ENCODE measurements at places on chromosomes 7 and 10. TPM values are rescaled to one million over a fixed set of nuclear protein-coding genes. Genes with fewer than 3 reads are reported as not detected.

DNA sequence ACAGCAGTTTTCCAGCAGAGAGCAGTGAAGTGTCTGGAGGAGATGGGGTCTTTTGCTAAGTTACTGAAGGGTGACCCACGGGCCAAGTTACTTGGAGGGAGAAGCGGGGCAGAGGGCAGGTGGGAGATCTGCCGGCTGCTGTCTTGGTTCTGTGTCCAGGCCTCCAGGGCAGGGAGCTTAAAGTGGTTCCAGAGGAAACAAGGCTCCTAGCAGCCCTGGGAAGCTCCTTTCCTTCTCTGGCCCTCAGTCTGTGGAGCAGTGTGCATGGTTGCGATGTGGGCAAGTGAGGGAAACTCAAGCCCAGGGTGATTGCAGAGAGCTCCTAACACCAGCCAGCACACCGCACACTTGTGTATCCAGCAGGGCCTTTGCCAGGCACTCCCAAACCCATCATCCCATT, 6.3 kb downstream of the GHRHR start:
- DNase-seq, result no peak

GRCh38 chr7:107691716-107692115, 31.1 kb downstream of the SLC26A4 start:
- DNase-seq, result no peak

DNA sequence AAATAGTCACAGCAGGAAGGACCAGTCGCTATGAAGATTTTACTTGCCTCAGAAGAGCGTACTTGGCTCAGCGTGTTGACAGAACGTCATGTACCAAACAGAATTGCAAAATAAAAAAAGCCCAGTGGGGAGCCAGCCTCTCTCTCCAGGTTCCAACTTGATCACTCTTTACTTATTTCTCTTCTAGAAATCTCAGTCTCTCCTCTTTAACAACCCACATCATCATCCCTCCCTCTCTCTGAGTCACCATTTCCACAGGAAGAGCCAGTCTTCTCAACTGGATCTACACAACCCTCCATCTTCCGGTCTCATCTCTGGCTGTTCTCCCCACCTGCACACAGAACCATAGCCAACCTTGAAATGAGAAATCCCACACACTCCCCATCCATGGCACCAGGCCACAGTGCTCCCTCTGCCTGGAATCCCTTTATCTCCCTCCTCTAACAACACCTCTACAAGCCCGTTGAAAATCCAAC, 718.3 kb downstream of the GRID1 start:
- DNase-seq, result no peak

Gene ANXA8
- total RNA-seq, result not detected

DNA sequence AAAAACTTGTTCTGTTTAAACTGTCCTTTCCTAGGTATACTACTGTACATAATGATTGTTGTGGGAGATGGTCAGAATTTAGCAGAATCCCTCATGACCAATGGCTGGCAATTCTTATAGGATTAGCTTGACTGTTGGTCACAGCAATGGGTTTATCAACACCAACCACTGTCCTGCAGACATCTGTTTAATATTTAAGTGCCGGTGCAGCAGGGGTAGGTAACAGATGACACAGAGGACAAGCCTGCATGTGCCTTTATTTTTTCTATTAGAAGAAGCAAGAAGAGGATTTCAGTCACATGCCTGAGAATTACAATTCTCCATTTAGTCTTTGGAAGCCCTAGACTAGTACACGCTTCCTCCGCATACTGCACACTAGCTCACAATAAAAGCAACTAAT, 48.4 kb downstream of the CCDC6 start:
- no peak for DNase-seq

Gene DNMBP
- 19.0 TPM for total RNA-seq

Gene CYP26A1
- total RNA-seq, result 0.76 TPM

Gene MINDY4
- 18.8 TPM for total RNA-seq

Gene ZNF804B
- total RNA-seq, result not detected

GRCh38 chr7:55571511-55572377, 558 bp downstream of the VOPP1 start:
- peak; percentile 41 for DNase-seq

GRCh38 chr10:110643035-110643652, 992 bp upstream of the RBM20 start:
- no peak for DNase-seq

DNA sequence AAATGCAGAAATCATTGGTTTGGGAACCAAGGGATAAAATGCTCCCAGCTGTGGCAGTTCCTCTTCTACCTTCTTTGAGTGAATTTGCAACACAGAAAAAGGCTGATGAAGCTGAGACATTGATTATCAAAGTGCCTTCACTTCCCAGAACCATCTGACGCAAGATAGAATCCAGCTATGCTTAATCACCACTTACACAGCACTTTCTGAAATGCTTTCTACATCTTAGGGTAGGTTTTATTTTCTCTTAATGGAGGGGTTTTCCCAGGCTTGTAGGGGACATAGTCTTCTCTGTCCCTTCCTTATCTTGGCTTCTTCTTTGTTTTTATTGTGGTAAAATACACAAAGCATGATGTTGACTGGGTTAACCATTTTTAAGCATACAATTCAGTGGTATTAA, 332.6 kb upstream of the ZNF32 start:
- DNase-seq, result no peak

- DNase-seq, result no peak
Observed at GRCh38 chr10:71523756-71524155, 127.0 kb downstream of the CDH23 start.

DNA sequence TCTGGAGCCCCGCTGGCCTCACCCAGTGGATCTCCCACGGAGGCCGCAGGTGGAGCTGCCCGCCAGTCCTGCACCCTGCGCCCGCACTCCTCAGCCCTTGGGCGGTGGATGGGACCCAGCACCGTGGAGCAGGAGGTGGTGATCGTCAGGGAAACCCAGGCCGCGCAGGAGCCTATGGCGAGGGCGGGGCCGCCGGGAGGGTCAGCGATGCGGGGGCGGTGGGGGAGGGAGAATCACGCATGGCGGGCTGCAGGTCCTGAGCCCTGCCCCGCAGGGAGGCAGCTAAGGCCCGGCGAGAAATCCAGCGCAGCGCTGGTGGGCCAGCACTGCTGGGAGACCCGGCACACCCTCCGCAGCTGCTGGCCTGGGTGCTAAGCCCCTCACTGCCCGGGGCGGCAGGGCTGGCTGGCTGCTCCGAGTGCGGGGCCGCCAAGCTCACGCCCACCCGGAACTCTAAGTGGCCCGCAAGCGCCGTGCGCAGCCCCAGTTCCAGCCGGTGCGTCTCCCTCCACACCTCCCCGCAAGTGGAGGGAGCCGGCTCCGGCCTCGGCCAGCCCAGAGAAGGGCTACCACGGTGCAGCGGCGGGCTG, 524.8 kb upstream of the TPK1 start:
- DNase-seq, result no peak

DNA sequence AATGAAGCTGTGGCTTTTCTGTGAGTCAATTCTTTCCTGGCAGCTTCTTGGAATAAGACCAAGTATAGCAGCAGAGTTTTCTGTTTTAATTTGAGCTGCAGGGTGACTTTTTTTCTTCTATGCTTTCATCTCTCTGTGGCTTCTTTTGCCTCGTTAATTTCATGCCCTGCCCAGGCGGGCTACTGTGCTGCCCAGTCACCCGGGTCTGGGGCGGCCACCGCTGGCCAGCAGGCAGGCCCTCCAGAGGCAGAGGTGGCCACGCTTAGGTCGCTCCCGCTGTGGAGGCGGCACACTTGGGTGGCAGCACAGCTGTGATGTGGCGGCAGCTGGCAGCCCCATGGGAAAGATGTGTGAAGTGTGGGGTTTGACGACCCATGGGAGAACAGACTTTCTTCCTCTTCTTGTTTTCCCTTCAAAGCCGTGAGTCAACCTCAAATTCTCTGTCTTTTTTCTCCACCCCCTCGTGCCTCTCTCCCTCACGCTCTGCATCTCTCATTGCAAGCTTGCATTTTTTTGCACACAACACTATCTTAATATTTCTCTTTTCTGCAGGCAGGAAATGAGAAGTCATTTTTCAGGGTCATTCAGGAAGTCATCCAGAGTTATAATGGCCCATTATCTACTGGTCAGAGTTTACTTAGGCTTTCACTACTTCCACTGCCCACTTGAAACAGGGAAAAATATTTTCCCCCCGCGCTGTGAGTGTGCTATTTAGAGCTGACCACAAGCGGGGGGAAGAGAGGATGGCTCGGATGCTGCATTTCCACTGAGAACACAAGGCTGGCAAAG, 67.8 kb downstream of the EGFR start:
- no peak for DNase-seq

DNA sequence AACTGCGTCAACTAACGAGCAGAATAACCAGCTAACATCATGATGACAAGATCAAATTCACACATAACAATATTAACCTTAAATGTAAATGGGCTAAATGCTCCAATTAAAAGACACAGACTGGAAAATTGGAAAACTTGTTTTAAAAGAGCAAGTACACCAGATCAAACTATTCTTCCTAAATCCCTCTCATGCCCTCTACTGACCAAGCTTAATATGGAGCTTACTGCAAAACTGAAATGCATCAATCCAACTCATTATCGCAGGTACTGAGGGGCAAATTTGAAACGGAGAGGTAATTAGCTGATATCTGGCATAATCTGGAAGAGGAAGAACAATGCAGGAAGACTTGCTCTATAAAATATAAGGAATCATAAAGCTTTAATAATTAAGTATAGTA, 1223.8 kb downstream of the NXPH1 start:
- no peak for DNase-seq

DNA sequence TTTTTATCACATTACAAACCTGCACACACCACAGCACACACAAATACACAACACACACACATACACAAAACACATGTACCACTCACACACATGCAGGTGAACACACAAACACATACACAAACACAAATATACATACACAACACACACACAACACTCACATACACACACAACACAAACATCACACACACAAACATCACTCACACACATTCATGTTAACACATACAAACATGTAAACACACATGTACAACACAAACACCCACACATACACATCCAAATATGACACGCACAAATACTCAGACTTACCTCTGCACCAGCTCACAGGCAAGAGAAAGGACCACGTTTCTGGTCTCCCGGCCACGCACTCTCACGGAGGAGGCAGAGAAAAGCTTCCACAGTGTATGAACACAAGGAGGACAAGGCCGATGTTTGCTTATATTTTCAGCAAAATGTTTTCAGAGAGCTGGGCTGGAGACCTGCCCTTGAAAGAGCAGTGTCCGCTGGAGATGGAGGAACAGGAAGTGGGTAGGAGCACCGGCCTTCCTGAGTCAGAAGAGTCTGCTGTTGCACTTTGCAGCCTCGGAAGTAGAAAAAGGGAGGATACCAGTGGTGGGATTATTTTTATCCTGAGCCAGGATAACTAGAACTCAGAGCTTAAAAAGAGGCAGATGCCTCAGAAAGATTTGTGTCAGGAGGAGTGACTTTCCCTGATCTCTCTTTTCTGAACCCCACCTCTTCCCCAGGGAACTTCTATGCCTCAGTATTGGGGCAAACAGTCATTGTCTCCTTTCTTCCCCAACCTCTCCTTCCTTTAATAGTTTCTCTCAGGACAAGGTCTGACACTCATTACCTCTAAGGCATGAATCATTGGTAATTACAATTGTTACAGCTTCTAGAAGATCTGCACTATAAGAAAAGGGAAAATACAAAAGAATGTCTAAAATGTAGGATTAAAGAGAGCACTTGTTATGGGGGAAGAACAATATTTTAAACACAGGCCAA, at the start of gene GIMAP6:
TSS of gene GIMAP6 (minus strand) at position 520 of the 999 bp plus-strand sequence. CDS start 2,243 bp downstream, outside the sequence.
- no peak for DNase-seq

Gene MCU
- 35.8 TPM for total RNA-seq

DNA sequence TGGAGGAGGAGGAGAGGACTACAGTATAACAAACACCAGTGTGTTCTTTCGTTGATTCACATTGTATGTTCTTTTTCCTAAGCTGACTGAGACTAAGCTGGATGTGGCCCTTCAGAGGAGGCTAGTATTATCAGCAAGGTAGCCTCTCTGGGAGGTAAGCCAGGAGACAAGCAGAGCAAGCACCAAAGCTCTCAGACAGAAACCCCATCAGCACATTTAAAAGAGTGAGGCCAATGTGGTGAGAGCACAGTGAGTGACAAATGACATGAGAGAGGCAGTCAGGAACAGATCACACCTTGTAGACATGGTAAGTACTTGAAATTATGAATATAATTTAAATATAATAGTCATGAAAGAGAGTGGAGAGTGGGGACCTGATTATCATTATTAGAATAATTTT, 107.6 kb downstream of the KMT2C start:
- DNase-seq, result no peak

DNA sequence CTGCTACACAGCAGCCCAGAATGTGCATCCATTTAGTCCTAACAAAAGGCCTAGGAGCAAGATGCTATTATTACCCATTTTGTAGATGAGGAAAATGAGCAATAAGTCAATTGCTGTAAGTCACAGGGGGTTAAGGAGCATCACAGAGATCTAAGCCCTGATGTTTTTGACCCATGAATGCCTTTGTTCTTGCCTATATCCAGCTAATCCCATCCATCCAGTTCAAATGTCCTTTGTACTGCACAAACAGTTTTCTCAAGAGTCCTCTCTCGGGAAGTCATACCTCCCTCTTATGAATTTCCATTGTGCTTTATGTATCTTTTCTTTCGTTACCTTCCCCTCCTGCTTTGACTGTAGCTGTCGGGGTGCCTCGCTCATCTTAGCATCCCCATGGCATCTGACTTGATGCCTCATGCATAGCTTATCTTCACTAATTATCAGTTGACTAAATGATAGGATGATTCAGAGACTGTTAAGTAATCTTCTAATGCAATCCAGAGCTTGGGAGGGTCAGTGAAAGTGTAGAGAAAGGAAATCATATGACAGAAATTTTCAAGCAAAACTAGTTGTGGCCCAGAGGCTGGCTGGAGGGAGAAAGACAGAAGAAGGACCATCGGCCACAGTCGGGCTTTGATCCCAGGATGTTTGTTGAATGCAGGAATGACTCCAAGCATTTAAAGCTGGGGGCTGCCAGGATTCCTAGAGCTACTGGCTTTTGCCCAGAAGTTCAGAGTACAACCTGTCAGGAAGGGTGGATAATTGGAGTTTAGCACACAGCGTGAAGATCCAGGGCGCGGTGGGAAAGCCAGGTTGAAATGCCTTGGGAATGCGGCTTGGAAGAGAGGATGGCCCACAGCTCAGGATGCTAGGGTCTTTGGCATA, 23.5 kb downstream of the BLVRA start:
- DNase-seq, result no peak

GRCh38 chr10:63766745-63767137, 245.5 kb downstream of the REEP3 start:
- DNase-seq, result no peak

GRCh38 chr10:35874311-35875015, 232.4 kb upstream of the FZD8 start:
- no peak for DNase-seq

DNA sequence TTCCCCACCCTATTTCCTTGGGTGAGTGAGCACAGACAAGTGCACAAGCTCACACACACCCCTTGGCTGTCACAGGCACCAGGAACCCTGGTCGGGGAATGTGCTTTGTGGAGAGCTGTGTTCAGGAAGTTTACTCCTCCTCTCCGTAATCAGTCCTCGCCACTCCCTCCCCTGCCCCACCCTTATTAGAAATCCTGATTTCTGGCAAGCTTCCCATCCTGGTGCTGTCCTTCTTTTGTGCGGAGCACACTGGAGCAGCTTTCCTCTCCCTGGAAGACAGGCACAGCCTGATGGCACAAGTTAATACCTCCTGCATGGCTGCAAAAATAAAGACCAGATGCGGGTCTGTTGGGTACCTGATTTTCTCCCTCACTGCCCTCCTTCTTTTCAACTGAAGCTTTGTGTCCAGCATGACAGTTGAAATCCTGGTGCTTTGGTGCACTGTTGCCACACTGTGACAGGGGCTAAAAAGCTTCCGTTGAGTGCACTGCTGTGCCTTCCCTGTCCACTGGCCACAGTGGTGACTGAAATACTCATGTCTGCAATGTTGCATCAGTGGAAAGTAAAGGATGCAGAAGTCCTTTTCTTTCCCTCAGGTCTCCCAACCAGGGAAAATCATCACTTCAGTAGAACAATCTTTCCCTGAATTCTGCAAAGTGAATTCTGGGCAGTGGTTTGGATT, 55.0 kb downstream of the LRRC4 start:
- DNase-seq, result no peak
